ENCODE measurements at places on chromosomes 2 and 18.

DNA sequence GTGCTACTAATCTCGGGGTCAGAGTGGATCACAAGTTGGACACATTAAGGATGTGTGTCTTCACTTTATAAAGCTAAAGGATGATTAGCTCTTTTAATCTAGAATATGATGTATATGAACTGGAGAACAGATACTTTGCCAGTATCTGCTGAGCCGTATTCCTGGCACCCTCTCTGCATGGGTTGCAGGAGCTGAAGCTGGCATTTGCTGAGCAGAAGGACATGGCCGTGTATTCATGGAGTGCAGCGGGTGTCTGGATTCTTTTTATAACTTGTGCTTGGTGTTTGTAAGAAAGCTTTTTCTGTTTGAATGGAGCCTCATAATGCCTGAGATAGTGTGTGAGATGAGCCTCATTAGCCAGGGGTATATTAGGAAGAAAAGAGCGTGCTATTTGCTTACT lies 103.9 kb upstream of the MCFD2 start:
- DNase-seq, result no peak

GRCh38 chr2:218257390-218257981 lies 3.3 kb upstream of the GPBAR1 start:
- DNase-seq, result no peak

DNA sequence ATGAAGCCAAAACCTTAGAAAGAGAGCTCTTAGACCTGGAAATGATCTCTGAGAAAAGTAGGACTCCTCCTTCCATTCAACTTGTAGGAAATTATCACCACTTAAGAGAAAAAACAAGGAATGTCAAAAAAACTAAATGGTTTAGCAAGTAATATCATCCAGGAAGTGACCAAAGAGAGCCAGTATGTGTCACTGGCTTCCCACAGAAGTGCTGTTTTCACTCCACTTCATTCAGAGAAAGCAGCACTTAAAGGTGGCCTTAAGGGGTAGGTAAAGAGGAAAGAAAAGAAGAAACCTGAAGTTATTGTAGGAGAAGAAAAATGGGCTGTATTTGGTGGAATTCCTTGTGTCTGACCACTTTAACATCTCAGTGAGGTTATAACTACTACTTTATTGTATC lies 414.4 kb upstream of the ETAA1 start:
- no peak for DNase-seq

DNA sequence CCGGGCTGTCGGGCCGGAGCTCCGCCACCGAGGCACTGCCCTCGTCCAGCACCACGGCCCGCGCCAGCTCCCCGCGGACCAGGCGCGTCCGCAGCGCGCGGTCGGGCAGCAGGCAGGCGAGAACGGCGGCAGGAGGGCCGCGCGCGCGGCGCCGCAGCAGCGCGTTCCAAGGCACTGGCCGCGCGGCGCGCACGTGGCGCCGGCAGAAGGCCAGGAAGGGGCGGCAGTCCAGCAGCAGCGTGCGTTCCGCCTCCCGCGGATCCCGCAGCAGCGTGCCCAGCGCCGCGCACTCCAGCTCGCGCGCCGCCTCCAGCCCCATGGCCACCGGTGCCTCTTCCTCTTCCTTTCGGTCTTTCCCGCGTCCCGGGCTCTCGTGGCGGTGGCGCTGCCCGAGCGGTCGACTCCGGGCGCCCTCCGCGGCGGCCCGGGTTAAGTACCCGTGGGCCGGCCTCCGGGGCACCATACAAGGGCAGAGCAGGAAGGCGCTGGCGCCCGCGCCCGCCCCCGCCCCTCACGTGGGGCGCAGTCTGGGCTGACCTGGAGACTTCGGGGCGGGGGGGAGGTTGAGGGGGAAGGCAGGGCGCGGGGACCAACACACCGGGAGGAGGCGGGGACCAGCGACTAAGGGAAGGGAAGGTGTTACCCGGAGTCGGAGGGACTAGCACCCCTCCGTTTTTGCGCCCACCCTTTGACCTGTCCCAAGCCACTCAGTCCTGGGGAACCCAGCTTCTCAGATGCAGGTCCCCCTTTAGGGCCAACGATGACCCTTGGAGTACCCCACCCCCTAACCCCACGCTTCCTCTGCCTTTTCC lies at the start of gene DUSP2:
DUSP2 (minus strand) TSS at position 405 of the 812 bp plus-strand sequence; CDS start at position 319, 86 bp downstream.
- peak; percentile 80 for DNase-seq

DNA sequence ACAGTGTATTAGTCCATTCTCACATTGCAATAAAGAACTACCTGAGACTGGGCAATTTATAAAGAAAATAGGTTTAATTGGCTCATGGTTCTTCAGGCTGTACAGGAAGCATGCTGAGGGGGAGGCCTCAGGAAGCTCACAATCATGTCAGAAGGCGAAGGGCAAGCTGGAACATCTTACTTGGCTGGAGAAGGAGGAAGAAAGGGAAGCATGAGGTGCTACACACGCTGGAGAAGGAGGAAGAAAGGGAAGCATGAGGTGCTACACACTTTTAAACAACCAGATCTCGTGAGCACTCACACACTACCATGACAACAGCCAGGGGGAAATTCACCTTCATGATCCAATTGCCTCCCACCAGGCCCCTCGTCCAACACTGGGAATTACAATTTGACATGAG lies 95.3 kb upstream of the FAM110C start:
- DNase-seq, result no peak

DNA sequence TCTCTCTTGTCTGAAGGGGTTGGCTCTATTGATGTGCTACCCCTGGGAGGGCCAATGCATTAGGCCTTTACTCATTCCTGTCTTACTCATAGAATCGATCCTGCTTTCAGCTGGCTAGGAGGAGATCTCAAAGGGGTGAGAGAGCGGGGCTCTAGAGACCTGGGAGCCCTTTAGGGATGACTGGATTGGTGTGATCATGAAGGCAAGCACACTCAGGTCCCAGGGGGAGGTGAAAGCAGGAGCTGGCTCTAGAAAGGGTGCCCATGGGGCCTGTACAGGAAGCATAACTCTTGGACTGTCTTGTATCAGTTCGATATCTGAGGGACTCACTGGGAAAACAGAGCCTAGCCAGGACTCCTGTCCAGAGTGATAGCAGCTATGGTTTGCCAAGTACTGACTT lies 47.8 kb downstream of the INPP4A start:
- no peak for DNase-seq

DNA sequence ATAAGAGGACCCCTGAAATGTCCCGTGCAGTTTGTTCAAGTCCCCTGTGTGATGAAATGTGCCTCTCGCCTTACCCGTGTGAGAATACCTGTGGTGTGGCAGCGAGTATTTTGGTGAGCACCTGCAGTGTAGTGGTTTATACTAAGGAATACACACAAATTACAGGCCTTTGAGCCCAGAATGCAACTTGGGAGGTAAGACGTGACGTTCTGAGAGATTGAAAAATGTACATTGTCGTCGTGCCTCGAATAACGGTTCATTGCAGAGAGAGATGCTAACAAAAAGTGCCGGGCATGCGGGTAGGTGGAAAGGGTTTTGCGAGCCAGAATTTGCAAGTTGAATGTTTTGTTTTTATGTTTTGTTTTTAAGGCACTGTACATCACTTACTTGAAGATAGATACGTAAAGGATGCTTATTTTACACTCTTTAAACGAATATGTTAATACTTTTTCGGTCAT lies 867 bp downstream of the RBBP8 start:
- no peak for DNase-seq

- DNase-seq, result no peak
Observed at GRCh38 chr18:74739926-74740325, 142.3 kb downstream of the ZNF407 start.

DNA sequence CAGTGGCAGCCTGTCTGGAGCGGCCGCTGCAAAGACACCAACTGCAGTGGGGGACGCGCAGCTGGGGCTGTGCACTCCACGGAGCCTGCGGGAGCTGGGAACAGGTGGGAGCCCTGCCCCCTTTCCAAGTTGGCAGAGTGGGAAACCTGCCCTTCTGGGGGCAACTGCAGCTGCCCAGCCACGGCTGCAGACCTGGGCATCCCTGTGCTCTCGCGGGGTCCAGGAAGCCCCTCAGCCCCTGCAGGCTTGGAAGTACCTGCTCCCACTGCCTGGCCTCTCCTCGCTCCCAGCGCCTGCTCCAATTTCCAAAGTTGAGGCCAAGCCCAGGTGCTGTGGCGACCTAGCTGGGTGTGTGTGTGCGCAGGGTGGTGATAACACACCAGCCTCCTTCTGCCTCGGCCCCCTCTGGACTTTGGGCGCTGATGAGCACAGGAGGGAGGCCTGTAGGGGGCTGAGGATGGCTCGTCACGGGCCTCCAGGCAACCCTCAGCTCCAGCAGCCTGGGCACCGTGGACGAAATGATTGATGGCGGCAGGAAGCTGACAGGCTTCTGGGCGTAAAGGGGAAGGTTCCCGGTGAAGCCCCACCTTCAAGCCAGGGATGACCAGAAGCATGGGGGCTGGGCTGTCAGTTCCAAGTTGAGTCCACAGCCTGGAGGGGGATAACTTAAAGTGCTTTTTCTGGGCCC lies 76.9 kb downstream of the PTPN4 start:
- no peak for DNase-seq

- no peak for DNase-seq
Observed at GRCh38 chr2:68746408-68746807, 11.8 kb downstream of the ARHGAP25 start.

- DNase-seq, result no peak
Observed at GRCh38 chr2:61456070-61456745, 14.7 kb downstream of the USP34 start.

GRCh38 chr18:70973626-70974025 lies 684.8 kb downstream of the SOCS6 start:
- DNase-seq, result no peak

DNA sequence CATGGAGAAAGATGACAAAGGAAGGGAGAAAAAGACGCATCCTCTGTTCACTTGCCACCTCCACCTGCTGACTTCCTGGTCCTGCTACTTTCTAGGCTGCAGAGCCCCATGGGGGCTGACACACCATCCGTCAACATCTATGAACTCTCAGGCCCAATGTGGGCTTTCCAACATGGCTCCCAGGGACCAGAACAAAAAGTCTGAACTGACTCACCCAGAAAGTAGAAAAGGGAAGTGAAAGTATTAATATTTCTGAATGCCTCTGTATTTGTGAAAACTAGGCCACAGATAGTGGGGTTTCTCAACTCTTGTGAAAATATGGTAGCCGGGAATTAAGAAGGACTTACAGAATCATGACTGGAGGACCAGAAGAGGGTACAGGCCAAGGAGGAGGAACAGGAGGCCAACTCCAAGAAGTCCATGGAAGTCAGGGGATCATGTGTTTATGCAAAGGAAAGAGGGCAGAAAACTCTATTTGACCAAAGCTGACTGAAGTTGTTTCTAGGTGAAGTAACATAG lies 123.1 kb upstream of the CAB39 start:
- DNase-seq, result no peak

DNA sequence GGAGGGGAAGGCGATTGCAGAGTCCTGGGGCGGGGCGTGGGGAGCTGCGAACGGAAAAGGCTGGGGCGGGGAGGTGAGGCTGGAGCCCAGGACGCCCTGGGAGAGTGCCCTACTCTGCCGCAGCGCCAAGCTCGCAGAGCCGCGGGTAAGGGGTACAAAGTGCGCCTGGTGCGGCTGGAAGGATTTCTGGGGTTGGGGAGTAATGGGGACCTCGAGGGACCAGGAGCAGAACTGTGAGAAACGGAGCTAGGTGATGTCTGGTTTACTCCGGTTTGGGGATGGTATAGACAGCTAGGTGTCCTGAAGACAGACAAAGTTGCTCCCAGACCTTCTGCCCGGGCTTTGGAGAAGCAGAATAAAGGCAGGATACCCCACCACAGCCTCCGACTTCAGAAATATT lies 718 bp upstream of the NXPH2 start:
- no peak for DNase-seq

GRCh38 chr2:158501301-158501700 lies 44.5 kb downstream of the PKP4 start:
- no peak for DNase-seq
